ENCODE measurements at places on chromosomes 6 and 20.

- no peak for DNase-seq
Observed at GRCh38 chr6:23213193-23213592, 643.8 kb downstream of the HDGFL1 start.

DNA sequence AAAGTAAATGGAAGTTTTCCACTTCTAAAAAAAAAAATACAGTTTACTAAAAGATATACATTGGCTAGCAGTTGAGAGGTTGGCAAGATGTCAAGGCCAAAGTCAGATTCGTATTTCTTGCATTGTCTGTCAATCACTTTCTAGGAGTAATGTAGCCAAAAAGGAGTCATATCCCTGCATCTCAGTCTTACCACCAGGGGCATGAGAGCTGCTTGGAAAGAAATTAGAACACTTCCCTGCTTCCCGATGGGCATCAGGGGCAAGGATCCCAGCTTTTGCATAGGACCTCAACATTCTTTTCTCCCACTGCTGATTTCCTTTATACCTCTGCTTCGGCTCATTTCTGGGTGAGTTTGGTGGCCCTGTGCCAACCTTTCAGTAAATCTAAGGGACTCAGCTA, 581.0 kb upstream of the MAP3K7 start:
- DNase-seq: no peak

DNA sequence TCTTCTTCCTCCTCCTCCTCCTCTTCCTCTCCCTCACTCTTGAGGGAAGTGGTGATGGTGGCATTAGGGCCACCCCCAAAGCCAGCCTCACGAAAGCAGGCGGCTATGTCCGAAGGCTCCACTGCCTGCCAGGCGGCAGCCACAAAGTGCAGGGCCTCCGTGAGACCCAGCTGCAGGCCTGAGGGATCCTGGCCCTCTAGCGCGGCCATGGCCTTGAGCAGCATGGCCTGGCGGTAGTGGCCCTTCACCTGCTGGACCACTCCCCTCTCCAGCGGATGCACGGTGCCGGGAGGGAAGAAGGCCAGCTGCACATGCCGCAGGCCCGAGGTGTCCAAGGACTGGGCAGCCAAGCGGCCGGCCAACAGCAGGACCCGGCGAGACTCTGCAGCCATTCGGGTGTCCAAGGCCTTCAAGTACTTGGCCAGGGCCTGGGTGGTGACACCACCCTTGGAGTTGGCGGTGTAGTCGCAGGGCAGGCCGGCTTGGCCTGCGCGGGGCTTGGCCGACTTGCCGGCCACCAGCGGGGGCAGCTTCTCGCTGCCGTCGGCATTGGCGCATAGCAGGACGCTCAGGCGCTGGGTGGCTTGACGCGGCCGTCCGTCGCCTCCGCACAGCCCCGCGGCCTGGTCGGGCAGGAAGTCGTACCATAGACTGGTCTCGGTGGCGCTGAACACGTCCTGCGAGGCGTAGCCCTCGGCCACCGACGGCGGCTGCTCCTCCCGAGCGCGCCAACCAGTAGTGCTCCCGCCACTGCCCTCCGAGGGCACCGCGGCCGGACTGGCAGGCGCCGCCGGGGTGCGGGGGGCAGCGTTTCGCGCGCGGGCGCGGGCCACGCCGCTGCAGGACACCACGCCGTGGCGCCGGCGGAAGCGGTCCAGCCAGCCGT, 1.1 kb downstream of the CENPB start:
- DNase-seq: no peak

DNA sequence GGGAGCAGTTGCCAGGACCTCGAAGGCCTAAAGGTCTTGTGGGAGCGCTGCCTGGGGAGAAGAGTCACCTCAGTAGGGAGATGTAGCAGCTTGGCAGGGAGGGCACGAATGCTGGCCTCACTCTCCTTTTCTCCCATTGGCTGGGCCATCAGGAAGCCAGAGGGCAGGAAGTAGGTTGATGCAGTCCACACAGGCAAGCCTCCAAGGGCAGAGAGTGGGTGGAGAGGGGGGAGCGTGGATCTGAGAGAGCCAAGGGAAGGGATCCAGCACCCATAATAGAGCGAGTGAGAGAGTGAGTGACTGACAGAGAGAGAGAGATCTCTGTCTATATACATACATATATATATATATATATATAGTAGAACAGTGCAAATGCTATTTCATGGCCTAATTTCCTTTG, 215.3 kb upstream of the LRFN2 start:
- no peak for DNase-seq

- DNase-seq: no peak
Observed at GRCh38 chr6:132506869-132507808, 5.8 kb downstream of the STX7 start.

- no peak for DNase-seq
Observed at GRCh38 chr6:45832063-45832462, 183.6 kb downstream of the CLIC5 start.

- no peak for DNase-seq
Observed at GRCh38 chr6:140153703-140154102, 779.3 kb upstream of the CITED2 start.

DNA sequence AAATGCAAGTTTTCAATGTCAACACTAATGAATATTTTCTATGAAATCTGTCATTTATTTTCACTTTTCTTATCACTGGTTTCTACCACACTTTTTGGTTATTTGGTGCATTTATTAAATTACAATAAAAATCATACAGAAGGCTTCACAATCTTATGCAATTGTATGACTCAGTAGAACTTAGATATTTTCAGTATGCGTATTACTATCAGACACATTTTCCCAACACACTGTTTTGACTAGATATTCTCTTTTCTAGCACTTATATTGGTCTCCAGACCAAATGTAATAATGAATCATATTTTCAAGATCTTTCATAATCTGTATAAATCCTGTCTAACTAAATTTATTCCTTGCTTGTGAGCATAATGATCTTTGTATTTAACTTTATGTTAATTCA, 74.1 kb downstream of the FAM83B start:
- DNase-seq: no peak

DNA sequence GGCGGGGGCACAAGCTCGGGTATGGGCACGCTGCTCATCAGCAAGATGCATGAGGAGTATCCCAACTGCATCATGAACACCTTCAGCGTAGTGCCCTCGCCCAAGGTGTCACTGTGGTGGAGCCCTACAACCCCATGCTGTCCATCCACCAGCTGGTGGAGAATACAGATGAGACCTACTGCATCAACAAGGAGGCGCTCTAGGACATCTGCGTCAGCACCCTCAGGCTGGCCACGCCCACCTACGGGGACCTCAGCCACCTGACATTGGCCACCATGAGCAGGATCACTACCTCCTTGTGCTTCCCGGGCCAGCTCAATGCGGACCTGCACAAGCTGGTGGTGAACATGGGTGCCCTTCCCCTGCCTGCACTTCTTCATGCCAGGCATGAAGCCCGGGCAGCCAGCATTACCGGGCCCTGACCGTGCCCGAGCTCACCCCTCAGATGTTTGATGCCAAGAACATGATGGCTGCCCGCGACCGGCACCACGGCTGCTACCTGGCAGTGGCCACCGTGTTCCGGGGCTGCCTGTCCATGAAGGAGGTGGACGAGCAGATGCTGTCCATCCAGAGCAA, 12.8 kb downstream of the GABRR2 start:
- DNase-seq: no peak

DNA sequence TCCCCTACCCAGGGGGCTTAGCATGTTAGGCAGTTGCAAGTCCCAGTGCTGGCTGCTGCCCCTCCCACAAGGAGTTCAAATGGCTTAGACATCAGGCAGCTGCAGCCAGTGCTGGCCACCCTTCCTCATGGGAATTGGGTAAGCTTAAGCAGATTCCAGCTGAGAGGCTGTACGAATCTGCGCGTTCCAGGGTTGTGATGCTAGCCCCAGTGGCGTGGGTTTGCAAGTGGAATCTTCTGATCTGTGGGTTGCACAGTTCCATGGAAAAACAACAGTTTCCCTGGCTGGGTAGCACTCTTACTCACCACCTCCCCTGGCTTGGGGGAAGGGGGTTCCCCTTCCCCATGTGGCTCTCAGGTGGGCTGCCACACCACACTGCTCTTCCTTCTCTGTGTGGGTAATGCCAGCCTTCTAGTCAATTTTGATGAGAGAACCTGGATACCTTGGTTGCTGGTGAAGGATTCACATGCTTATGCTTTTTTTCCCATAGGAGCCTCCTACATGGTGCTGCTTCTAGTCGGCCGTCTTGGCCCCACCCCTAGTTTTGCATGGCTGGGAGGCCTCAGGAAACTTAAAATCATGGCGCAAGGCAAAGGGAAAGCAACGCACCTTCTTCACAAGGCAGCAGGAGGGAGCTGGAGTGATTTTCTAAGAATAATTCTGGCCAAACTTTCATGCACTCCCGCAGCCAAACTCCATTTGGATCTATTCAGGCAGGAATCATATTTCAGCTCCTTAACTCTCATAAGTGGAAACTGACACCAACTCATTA, 13.0 kb downstream of the DYNLT2 start:
- no peak for DNase-seq

All from GM13977 (cell line).